ENCODE measurements at places on chromosomes 6 and 20. TPM values are rescaled to one million over a fixed set of nuclear protein-coding genes. Genes with fewer than 3 reads are reported as not detected.
A peak's percentile ranks its signal among the peaks of the same experiment; 100 is the strongest.

The WFDC13 gene
- total RNA-seq: not detected

The TGM3 gene
- not detected for total RNA-seq

The LY6G6C gene
- total RNA-seq: 0.28 TPM

The FERMT1 gene
- total RNA-seq: 0.62 TPM

The FNDC1 gene
- total RNA-seq: 1.2 TPM

The SIRPD gene
- total RNA-seq: not detected

The B3GAT2 gene
- 0.08 TPM for total RNA-seq

The HLA-DQA1 gene
- not detected for total RNA-seq

The CGA gene
- total RNA-seq: not detected

The OLIG3 gene
- total RNA-seq: not detected

The OR2B6 gene
- total RNA-seq: not detected

The HLA-DRB1 gene
- 5.1 TPM for total RNA-seq

The FRS3 gene
- 8.8 TPM for total RNA-seq

The KIFC1 gene
- 19.0 TPM for total RNA-seq

The SMPDL3A gene
- total RNA-seq: 10.3 TPM

GRCh38 chr6:44315516-44315915 lies 2.4 kb upstream of the AARS2 start:
- DNase-seq: no peak

DNA sequence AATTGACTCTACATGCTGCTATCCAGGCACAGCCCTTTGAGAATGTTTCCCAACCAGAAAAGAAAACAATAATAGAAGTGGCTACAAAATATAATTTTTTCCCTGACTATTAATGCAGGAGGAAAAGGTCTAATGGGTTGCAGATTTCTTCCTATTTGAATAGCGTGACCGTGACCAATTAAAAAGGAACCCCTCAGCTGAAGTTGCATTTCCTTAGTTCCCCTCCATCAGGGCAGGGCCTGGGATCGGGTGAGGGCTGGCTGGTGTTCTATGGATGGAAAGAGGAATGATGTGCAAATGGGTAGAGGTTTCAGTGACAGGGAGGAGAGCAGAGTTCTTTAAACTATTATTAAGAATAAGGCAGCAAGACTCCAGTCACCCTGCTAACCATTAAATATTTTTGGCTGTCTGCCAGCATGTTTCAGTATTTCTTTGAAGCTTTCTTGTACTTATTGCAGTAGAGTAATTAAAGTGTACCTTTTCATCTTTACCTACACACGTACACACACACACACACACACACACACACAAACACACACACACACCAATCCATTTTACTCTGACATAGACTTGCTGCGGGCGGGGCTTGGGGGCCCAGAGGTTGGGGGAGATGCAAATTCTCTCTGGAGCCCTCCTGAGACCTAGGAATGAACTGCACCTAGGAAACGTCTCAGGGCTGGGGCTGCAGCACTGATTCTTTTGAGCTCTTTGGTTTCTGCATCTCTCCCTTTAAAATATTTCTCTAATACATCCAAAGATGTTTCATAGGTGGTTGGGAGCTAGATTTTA lies 154.8 kb upstream of the SLC35B3 start:
- DNase-seq: no peak

GRCh38 chr20:37902504-37903313 lies at the start of gene VSTM2L:
Gene VSTM2L, plus strand, starts transcription at chr20:37903127. Its CDS starts 224 bp downstream, at chr20:37903351.
- DNase-seq: peak; percentile 42

GRCh38 chr6:128731249-128732165 lies 151.4 kb upstream of the LAMA2 start:
- DNase-seq: peak; percentile 33

- DNase-seq: no peak
These were observed 78.4 kb downstream of the PREX1 start for GRCh38 chr20:48749437-48749836.

GRCh38 chr20:48772183-48772976 lies 55.4 kb downstream of the PREX1 start:
- peak; percentile 17 for DNase-seq

GRCh38 chr20:50037575-50037974 lies 54.8 kb downstream of the SNAI1 start:
- no peak for DNase-seq

DNA sequence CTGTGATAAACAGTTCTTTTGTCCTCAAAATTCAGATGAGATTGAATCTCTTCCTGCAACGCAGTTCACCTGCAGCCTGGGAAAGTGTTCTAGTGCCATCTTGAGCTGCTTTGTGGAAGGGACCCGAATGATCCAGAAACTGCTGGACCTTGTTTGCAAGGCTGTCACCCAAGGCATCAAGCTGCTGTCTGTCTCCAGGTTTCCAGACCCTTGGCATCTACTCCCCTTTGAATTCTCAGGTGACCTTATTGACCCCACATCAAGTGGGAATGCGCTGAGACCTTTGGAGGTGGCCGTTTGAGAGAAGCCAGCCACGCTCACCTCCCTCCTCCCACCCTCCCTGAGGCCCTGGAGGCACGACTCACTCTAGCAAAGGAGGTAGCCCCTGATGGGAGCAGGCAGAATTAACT lies 112.5 kb downstream of the EDN3 start:
- no peak for DNase-seq

DNA sequence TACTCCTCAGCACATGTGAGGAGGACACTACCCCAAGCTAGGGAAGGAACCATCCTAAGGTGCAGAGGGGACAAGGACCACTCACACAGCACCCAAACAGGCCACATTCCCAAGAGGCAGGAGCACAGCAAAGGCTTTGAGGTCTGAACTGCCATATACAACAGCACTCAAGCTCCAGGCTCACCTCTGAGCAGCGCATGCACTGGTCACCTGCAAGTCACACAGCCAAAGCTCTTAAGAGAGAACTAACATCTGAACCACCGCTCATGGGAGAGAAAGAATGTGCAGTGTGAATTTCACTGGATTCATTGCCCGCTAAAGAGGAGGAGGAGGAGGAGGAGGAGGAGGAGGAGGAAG lies 31.0 kb downstream of the NPEPL1 start:
- DNase-seq: no peak

DNA sequence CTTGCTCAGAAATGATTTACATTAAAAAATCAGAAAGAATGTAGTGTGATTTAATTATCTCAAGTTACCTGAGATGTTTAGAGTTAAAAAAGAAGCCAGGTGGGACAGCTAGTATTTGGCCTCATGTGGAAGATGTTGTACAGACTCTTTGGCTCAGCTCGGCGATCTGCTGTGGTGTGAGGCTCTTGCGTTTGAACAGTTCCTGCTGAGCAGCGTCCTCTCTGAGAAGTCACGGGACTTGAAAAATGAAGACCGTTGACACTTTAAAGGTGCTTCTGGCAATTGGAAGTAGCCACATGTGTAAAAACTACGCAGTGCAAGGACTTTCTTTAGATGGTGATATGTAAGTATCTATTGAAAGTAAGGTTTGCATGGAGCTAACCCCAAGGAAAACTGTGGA lies 169.0 kb downstream of the BACH2 start:
- no peak for DNase-seq

DNA sequence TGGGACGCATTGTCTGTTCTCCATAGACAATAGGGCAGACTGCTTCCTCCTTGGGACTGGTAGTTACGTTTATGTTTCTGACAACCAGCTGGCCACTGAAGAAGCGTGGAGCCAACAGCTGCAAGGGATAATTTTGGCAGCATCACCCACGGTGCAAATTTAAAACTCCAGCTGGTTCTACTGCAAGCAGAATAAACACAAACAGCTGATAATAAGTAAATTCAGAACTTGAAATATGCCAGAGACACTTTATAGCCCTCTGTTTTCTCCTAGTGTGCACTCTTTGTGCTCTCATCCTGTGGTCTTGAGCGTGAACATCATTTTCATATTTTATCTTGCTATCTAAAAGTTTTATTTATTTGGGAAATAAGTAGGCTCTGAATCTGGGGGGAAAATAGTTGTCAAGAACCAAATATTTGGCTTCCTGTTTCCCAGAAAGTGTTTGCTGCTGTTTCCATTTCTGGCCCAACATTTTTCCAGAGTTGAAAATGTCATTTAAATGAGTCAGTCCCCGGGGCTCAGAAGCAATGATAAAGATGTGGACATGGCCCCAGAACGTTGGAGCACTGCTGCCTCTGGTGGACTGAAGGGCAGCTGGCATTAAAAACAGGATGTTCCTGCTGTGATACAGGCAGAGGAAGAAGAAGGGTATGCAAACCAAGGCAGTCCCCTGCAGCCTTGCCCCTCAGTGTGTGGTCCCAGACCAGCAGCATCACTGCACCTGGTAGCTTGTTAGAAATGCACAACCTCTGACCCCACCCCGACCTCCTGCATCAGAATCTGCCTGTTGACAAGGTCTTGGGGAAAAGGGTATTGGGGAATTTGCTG lies 12.5 kb upstream of the THBD start:
- DNase-seq: no peak

GRCh38 chr6:168071620-168072019 lies 7.4 kb downstream of the FRMD1 start:
- peak; percentile 39 for DNase-seq

DNA sequence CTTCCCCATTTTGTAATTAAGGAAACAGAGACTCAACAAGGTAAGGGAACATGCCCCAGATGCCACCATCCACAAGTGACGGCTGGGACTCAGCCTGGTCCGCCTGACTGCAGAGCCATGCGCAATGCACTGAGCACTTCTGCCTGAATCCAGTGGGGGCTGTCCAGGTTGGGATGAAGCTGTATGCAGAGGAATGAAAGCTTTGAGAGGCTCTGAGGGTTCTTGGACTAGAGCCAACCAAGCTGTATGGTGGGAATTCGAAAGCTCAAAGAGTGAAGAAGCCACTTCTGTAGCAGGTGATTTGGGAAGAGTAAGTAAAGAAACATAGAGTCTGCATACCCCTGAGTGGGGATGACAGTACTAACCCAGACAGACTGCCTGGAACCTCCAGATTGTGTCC lies 127.6 kb upstream of the AKAP12 start:
- no peak for DNase-seq

GRCh38 chr6:23089981-23090380 lies 520.6 kb downstream of the HDGFL1 start:
- DNase-seq: no peak

- DNase-seq: no peak
These were observed 316.7 kb upstream of the TBX18 start for GRCh38 chr6:85081102-85081501.

- no peak for DNase-seq
These were observed 38.2 kb downstream of the ELMO2 start for GRCh38 chr20:46367967-46368901.

DNA sequence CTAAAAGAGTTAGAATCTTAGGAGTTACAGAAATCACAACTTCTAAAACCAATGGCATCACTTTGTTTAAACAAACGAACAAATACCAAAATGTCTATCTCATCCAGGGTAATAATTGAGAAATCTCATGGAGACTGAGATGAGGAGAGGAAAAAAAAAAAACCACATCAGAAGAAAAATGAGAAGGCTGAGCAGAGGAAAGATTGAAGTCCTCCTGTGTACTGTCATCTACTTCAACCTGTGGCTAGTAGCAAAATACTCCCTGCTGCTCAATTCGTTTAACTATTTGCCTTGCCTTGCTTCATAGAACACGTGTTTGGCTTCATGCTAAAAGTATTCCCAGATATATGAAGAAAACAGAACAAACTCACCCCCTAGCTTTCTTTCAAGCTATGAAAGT lies 143.7 kb downstream of the PDE10A start:
- no peak for DNase-seq

- no peak for DNase-seq
These were observed 866 bp upstream of the BTN3A3 start for GRCh38 chr6:26439151-26440125.

DNA sequence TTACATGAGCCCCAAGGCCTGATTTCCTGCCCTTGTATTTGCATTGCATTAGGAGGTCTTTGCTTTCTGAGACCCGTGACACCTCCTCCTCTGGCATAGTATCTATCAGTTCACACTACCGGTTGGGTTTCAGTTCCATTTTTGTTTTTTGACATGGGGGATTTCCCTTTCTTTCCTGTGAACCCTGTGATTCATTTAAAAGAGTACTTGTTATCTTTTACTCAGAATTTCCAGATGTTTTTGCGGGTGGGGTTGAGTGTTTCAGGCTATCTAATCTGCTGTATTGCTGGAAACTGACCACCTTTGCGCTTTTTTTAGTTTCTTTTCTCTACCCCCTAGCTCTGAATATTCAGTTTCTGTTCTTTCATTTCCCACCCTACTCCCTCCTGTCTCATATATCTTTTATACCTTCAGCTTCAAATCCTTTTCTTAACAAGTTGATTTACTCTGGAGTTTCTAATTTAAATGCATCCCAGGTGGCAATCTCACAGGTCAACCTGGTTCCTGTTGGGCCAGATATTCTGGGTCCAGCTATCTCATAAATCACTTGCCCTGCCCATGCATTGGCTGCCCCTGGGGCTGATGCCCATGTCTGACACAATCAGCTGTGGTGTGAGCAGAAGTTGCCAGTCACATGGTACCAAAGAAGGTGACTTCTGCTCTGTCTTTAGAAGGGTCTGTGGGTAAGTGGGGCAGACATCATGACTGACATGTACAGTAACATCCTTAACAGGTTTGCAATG lies 14.3 kb upstream of the NCOA3 start:
- DNase-seq: no peak

DNA sequence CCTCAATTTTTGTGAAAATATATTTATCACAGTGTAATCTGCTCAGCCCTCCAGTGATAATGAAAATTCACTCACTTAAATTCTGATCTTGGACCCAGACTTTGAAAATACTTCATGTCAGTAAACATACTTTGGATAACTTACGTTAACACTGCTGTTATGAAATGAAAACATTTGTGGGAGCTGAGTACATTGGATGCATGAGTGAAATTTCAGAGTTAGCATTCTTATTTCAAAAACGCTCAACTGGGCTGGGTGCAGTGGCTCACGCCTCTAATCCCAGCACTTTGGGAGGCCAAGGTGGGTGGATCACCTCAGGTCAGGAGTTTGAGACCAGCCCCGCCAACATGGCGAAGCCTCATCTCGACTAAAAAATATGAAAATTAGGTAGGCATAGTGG lies 196.4 kb downstream of the UTRN start:
- DNase-seq: no peak

DNA sequence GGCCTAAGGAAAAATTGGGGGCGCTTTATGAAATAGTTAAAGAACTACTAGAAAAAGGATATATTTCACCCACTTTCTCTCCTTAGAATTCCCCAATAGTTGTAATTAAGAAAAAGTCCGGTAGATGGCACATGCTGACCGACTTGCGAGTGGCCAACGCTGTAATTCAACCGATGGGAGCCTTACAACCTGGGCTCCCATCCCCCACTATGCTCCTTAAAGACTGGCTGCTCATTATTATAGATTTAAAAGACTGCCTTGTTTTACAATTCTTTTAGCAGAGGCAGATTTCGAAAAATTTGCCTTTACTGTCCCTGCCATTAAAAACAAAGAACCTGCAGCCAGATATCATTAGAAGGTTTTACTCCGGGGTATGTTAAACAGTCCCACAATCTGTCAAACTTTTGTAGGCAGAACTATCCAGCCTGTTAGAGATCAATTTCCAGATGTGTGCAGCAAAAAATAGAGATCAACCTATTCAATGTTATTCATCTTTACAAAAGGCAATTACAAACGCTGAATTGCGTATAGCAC lies 58.5 kb upstream of the PRSS16 start:
- peak; percentile 55 for DNase-seq

GRCh38 chr6:127069659-127070279 lies 48.7 kb upstream of the RSPO3 start:
- no peak for DNase-seq

Data from endothelial cell (in vitro differentiated cells).